ENCODE measurements at places on chromosomes 2 and 18.

- no peak for DNase-seq
Observed at GRCh38 chr2:24908461-24908901, 11.6 kb downstream of the ADCY3 start.

DNA sequence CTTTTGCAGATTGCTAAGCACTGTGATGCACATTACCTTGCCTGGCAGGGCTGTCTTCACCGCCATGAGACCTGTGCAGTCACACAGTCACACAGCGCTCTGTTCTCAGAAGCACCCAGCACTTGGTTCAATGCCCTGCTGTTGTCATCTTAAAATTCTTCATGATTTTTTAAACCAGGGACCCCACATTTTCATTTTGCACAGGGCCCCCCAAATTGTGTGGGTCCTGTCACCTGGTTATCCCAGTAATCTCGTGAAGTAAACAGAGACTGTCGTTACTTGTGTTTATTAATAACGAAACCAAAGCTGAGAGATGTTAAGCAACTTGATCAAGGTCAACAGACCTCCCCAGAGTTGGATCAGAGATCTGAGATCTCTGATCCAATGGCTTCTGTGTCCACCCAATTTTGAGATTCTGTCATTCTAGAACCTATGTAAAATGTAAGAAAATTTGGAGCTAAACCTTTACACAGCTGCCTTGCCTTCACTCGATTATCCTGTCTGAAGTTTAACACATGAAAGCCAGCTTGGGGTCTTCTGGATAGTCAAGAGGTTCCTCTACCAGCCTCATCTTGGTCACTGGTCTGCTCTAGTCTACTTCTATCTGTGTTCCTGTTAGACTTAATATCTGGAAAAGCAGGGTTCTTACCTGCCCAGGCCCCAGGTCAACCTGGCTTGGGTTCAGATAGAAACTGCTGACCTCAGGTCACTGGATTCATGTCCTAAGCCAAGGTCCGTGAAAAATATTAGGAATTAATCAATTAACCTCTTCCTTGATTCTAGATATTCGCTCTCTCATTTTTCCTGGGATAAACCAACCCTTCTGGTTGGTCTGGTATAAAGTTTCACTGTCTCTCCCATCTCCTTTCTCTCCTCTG is 13.7 kb upstream of the TTC39C start:
- no peak for DNase-seq

- peak; percentile 100 for DNase-seq
Observed at GRCh38 chr2:144703852-144704708, 184.2 kb upstream of the ZEB2 start.

DNA sequence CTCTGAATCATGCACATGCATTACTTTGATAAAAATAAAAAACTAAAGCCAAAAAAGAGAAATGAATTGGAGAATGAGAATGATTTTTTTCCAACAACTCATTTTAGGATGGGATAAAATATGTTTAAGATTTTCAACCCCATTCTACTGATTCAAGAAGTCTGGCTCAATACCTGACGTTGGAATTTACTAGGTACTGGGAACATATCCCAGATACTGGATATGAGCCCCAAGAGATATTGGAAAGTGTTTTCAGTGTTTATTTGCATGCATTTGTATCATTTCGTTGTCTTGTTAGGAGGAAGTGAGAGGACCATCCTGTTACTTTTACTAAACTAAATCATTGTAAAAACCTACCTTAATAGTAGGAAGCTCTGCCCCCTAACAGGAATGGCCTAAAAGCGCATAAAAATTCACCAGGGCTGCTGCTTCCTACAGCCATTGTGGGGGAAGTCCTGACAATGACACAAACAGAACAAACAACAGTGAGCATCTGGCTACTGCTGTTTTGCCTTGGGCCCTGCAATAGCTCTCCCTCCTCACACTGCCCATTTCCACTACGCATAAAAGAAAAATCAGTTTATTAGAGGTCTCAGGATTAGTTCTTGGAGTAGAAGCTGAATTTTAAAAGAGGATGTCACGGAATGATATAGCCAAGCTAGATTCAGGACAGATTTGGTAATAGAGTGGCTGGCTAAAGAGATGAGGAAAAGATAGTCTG is 35.2 kb downstream of the ANKAR start:
- no peak for DNase-seq

GRCh38 chr18:57057890-57058289 is 89.0 kb upstream of the BOD1L2 start:
- DNase-seq, result no peak

GRCh38 chr2:129481306-129482219 is 497.9 kb upstream of the RAB6C start:
- no peak for DNase-seq

DNA sequence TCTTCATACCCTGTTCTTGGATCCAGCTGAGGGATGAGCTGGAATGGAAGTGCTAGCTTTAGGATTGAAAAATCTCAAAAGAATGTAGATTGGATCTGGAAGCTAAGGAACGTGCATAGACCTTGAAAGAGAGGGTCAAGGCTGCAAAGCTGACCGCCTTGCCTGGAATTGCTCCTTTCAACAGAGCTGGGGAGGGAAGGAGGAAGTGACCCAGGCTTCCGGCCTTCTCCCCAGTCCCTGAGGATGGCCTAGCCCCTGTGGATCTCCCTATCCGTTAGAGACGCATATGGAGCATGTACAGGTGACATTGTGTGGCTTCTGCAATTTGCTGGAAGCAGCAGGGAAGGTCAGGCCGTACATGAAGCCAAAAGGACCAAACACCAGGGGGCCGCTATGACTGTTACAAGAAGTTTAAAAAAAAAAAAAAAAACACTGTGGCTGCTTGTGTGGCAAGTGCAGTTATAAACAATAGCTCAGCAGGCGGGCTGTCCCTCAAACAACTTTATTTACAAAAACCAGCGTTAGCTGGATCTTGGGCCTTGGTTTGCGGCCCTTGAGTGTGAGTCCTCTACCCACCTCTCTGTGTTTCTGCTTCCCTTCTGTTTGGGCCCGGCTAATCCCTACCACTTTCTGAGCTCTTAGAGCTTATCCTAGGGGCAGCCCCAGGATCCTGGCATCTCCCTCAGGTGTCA is 227.6 kb downstream of the SEPTIN10 start:
- no peak for DNase-seq

- DNase-seq, result no peak
Observed at GRCh38 chr2:309148-309953, 21.5 kb upstream of the ALKAL2 start.

GRCh38 chr2:173264603-173265366 is 89.9 kb upstream of the CDCA7 start:
- DNase-seq, result peak; percentile 94

DNA sequence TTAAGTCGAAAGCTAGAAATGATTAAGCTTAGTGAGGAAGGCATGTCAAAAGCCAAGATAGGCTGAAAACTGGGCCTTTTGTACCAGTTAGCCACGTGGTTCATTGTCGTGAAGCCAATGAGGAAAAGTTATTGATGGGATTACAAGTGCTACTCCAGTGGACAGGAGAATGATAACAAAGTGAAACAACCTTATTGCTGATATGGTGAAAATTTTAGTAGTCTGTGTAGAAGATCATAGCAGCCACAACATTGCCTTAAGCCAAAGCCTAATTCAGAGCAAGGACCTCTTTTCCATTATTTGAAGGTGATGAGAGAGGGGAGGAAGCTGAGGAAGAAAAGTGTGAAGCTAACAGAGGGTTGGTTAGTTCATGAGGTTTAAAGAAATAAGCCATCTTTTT is 24.1 kb upstream of the RAMP1 start:
- no peak for DNase-seq

GRCh38 chr2:209581040-209581439 is 157.2 kb downstream of the MAP2 start:
- no peak for DNase-seq

GRCh38 chr2:24511198-24511597 is 20.1 kb downstream of the NCOA1 start:
- DNase-seq, result no peak

DNA sequence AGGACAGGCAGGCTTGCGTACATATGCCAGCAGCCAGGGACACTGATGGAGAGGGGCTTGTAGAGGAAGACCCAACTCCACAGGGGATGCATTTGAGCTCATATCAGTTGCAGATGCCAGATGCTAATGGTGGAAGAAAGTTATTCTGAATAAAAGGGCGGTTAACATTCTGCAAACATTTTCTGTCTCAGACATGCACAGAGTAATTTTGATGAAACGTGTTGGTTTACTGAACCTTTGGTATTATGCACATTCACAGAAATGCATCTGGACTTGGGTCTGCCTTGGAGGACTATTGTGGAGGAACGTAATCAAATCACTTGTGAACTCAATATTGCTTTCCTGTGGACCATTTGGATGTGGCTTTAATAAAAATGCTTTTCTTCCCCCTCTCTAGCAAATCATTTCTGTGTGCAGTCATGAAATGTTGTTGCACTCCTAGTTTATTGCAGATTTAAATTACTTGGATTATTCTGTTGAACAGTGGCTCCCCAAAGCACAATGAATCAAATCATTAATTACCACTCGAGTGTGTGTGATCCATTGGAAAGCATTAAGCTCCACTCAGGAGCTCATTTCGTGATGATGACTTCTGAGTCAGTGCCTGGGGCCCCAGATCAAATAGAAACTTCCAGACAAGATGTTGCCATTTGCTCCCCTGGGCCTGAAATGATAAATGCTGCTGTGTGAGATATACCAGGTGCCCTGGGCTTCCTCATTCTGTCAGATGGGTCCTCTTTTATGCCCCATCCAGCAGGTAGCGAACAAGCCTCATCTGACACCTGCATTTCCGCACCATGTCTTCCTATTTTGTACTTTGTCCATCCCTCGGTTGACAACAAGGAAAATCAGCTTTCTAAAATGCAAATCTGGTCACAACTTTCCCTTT is 697.0 kb upstream of the HS6ST1 start:
- DNase-seq, result no peak

DNA sequence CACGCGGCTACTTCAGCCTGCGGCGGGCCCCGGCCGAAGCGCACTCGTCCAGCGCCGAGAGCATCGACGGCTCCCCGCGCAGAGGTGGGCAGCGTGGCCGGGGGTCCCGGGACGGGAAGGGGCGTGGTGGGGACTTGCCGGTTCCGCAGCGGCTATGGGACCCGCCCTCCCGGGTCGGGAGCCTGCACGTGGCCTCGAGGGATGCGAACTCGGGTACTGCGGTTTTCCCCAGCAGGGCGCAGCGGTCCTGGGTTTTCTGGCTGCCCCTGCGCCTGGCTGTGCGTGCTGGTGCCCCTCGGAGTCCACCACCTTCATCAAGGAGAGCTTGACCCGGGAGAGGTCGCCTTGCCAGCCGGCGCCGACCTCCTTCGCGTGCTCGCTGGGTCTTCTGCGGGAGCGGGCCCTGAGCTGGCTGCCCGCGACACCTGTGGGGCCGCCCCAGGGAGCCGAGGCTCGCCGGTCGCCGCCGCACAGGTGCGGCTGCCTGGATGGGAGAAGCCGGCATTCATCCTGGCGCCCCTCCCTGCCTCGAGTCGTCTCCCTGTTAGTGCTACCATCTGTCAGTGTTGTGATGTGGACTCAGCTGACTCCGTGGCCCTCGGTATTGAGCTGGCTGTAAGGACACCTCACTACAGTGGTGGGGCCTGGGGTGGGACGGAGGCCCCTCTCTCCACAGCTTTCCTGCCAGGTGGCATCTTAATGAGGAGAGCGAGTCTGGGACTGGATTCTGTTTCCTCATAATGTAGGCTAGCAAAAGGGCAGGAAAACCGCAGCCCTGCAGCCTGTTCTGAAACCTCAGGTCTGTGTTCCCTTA is 177.3 kb downstream of the AGAP1 start:
- DNase-seq, result no peak

GRCh38 chr18:66393463-66393862 is 210.4 kb downstream of the CDH19 start:
- no peak for DNase-seq

Measured in GF-D8 (cell line).